ENCODE measurements at places on chromosomes 2 and 18.

- no peak for DNase-seq
These were observed 401.0 kb downstream of the SUCLG1 start for GRCh38 chr2:84057917-84058560.

DNA sequence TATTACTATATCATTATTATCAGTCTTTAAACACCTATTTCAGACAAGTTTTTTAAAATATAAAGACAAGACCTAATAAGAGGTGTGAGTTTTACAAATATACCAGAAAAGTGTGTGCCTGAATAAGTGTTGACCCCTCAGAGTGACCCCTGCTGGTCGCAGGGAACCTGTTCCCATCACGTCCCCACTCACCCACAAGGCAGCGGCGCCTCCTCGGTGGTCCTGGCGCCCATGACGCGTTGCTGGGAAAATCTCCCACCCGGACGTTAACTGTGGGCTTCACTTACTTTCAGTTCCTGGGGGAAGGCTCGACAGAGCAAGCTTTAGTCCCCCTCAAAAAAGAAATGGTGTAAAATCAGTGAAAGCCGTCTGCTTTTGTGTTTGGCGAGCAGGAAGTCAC lies 93.5 kb downstream of the TMEM18 start:
- no peak for DNase-seq

- no peak for DNase-seq
These were observed 128.7 kb downstream of the PLA2R1 start for GRCh38 chr2:159933727-159934049.

DNA sequence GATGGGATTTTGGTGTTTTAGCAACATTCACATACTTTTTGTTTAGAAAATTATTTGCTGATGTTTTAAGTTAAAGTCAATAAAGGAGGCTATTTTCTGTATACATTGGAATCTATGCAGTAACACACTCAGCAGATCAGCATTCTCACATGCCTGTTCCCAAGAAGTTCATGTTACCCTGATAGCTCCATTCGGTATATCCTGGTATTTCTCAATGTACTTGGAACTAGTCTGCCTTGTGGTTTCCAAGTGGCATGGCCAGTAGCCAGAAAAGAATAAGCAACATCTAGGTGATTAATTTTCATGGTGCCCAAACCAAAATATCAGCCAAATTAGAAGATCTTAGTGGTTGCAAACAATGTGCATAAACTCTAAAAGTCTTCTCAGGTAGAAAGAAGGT lies 5.2 kb upstream of the NCAPH start:
- no peak for DNase-seq

DNA sequence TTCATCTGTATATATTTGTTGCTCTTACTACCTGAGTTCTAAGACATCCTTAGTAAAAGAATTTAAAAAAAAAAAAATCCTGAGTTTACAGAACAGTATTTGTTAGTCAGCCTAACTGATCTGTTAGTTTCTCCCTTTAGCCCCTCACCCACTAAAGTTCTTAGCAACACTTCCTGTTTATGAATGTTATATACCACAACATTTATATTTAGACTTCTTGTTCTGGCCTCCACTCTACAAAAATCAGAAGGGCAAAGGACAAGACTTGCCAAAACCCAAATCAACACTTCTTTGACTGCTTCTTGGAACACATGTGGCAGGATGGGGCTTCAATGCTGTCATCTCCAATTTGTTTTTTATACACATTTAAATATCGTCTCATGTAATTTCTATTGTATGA lies 71.1 kb downstream of the MGAT5 start:
- DNase-seq, result no peak

GRCh38 chr2:166180951-166181812 lies 53.4 kb upstream of the SCN1A start:
- no peak for DNase-seq
